ENCODE measurements at places on chromosomes 13 and 19.

DNA sequence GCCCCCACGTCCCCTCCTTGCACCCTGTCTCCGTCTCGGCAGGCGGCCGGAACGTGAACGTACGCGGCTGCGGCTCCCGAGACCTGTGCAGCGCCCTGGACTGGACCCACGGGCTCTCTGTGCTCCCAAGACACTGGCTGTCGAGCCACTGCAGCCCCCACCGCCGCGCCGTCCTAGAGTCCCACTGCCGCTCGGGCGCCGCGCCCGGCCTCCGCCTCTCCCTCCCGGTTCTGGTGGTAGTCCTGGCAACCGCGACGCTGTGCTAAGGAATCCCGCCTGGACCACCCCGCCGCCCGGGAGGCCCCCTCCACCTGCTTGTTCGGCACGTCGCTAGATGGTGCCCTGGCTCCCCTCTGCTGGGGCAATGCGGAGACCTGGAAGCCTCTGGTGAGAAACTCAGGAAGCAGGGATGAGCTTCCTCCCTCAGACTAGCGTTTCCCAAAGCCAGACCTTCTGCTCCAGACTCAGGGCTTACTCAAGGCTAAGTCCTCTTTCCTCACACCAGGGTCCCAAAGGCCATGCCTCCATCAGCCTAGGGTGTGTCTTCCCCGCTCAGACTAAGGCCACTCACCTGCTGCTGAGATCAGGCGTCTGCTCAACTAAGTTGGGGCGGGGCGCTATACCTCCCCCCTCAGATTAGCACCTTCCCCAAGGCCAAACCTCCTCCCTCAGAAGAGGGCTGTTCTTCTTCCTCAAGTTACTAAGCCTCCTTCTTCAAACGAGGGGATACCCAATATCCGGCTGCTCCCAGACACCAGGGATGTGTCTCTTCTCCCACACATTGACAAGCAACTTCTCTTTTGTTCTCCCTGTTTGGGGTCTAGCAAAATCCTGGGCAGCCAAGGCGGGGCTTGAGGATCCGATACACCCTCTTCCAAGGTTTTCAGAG is 16.1 kb upstream of the IRGC start:
- H3K4me3 ChIP-seq, result peak overlapping the region; percentile 49
- H3K27ac ChIP-seq, result peak overlapping the region; percentile 67
- peaks cover 17% of the 10 kb centered on the region for H3K4me1 ChIP-seq
- H3K27me3 ChIP-seq, result no peaks in the 10 kb centered on the region

GRCh38 chr19:2631213-2631821 is 71.2 kb downstream of the GNG7 start:
- no peaks in the 10 kb centered on the region for H3K36me3 ChIP-seq
- no peak overlapping the region for H3K4me3 ChIP-seq
- no peak for DNase-seq
- H3K4me1 ChIP-seq, result peaks cover 16% of the 10 kb centered on the region

- H3K27ac ChIP-seq, result no peak overlapping the region
- H3K4me1 ChIP-seq, result peaks cover 8% of the 10 kb centered on the region
- no peak overlapping the region for H3K4me3 ChIP-seq
- no peaks in the 10 kb centered on the region for H3K36me3 ChIP-seq
- no peaks in the 10 kb centered on the region for H3K27me3 ChIP-seq
Measured at GRCh38 chr19:55473225-55474012, 3.0 kb upstream of the ZNF628 start.

GRCh38 chr13:77528834-77529500 is 6.5 kb upstream of the SCEL start:
- H3K27ac ChIP-seq, result no peak overlapping the region
- H3K4me1 ChIP-seq, result no peaks in the 10 kb centered on the region
- peaks cover 17% of the 10 kb centered on the region for H3K27me3 ChIP-seq
- H3K36me3 ChIP-seq, result peaks cover 3% of the 10 kb centered on the region
- H3K4me3 ChIP-seq, result no peak overlapping the region

GRCh38 chr19:1512671-1513498 is at the start of gene ADAMTSL5:
TSS of gene ADAMTSL5 (minus strand) at chr19:1513019. CDS start at chr19:1510943, 2,076 bp downstream.
- H3K27me3 ChIP-seq, result no peaks in the 10 kb centered on the region
- peaks cover 4% of the 10 kb centered on the region for H3K4me1 ChIP-seq
- H3K27ac ChIP-seq, result peak within 1 kb of the TSS; percentile 11
- peaks cover 4% of the 10 kb centered on the region for H3K36me3 ChIP-seq

DNA sequence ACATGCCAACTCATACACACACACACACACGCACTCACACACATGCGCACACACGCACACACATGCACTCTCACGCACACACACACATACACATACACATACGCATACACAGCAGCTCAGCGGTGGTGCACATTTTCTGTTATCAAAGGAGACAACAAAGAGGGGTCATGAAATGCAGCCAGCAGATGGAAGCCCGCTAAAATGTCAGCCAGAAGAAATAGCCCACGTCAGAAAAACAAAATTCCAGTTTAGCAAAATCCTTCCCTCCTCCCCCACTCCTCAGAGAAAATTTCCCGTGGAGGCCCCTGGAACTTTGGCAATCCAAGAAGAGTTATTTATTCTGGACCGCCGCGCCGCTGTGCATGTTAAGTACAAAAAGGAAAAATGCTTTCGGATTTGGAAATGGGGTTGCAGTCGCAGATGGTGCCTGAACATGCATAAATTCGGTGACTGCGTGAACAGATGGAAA is 114.6 kb upstream of the VSTM2B start:
- no peak overlapping the region for H3K4me3 ChIP-seq
- H3K27me3 ChIP-seq, result peaks cover 41% of the 10 kb centered on the region
- no peak for DNase-seq
- peaks cover 2% of the 10 kb centered on the region for H3K4me1 ChIP-seq
- H3K36me3 ChIP-seq, result no peaks in the 10 kb centered on the region

DNA sequence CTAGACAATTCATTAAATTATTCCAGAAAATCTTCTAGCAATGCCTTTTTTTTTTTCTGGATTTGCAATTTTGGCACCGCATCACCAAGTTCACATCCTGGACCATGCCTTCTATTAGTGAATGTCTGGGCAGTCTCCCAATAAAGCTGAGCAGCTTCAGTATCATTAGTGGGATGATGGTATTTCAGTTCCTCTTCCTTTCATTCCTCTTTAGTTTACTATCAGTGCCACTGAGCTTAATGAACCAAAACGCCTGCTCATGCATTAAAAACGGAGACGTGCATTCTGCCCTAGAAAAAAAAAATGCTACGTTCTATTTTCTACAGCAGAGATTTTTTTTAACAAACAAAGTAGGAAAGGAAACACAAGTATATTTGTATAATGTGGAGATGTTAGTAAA is 343.0 kb downstream of the PCDH9 start:
- DNase-seq, result no peak
- no peaks in the 10 kb centered on the region for H3K4me1 ChIP-seq
- no peak overlapping the region for H3K27ac ChIP-seq
- no peaks in the 10 kb centered on the region for H3K36me3 ChIP-seq

DNA sequence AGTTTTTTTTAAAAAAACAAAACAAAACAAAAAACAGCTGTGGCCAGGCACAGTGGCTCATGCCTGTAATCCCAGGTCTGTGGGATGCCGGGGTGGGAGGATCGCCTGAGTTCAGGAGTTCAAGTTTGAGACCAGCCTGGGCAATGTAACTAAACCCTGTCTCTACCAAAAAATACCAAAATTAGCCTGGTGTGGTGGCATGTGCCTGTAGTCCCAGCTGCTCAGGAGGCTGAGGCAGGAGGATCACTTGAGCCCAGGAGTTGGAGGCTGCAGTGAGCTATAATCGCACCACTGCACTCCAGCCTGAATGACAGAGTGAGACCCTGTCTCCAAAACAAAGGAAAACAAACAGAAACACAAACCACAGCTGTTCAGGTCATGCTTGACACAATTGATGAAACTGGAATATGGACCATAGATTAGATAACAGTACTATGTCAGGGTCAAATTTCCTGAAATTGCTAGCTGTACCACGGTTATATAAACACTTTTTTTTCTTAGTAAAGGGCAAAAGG is 6.9 kb upstream of the ANGPTL4 start:
- no peak overlapping the region for H3K4me3 ChIP-seq
- no peaks in the 10 kb centered on the region for H3K36me3 ChIP-seq
- H3K27me3 ChIP-seq, result peaks cover 11% of the 10 kb centered on the region

- H3K4me1 ChIP-seq, result no peaks in the 10 kb centered on the region
- no peak overlapping the region for H3K27ac ChIP-seq
- DNase-seq, result no peak
- peaks cover 73% of the 10 kb centered on the region for H3K27me3 ChIP-seq
- H3K4me3 ChIP-seq, result no peak overlapping the region
- peaks cover 2% of the 10 kb centered on the region for H3K36me3 ChIP-seq
Measured at GRCh38 chr19:51541458-51542357, 10.2 kb upstream of the SIGLEC6 start.

DNA sequence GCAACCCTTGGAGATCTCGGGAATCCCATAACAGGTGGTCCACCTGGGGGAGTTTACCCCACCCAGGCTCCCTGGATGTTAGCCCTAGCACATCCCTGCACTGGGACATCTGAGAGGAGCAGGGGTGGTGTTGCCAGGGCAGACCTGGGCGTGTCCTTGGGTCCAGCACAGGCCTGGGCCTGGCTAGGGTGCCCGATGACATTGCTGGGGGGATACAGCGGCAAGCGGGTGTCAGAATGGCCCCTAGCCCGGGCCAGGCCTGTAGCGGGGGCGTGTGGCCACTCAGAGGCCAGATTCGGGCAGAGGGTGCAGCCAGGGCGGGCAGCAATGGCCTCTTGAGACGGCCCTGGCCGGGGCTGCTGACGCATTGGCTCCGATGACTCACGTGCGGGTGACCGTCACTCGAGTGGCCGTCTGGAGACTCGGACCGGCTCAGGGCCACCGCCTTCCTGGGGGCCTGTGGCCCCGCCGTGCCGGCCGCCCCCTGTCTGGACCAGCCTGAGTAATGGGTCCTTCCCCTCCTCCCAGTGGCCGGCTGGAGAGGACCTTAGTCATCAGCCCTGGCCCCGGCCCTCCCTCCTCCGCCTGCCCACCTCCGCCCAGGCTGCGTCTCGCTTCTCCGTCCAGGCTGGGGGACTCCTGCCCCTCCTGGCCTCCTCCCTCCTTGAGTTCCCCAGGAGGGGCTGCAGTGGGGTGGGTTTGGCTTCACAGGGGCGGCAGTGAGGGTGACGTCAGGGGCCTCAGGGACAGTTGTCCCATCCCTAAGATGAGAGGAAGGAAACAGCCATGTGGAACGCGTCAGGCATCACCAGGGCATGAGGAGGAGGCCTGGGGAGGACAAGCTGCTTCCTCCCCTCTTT is 23.2 kb upstream of the CRTC1 start:
- peaks cover 30% of the 10 kb centered on the region for H3K4me1 ChIP-seq
- no peak overlapping the region for H3K27ac ChIP-seq
- no peak for DNase-seq
- H3K4me3 ChIP-seq, result no peak overlapping the region

DNA sequence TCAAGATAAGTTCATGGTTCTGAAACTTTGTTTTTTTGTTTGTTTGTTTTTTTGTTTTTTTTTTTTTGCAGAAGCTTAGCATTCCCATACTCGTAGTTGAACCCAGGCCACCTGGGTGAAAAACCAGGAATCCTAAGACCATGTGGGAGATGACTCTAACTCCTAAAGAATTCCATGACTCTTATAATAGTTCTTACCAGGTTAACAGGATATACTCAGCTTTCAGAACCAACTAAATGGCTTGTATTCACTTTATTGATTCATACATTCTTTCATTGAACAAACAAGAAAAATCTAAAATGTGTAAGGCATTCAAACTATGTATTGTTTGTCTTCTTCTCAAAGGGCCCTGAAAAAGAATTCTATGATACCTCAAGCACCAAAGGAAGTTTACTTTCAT is 40.5 kb upstream of the KLF5 start:
- H3K27ac ChIP-seq, result no peak overlapping the region
- peaks cover 6% of the 10 kb centered on the region for H3K36me3 ChIP-seq
- H3K27me3 ChIP-seq, result no peaks in the 10 kb centered on the region
- no peak overlapping the region for H3K4me3 ChIP-seq
- no peak for DNase-seq

- H3K27me3 ChIP-seq, result no peaks in the 10 kb centered on the region
- H3K27ac ChIP-seq, result no peak overlapping the region
- no peaks in the 10 kb centered on the region for H3K4me1 ChIP-seq
- no peak overlapping the region for H3K4me3 ChIP-seq
Measured at GRCh38 chr13:70235565-70235964, 127.3 kb upstream of the KLHL1 start.

DNA sequence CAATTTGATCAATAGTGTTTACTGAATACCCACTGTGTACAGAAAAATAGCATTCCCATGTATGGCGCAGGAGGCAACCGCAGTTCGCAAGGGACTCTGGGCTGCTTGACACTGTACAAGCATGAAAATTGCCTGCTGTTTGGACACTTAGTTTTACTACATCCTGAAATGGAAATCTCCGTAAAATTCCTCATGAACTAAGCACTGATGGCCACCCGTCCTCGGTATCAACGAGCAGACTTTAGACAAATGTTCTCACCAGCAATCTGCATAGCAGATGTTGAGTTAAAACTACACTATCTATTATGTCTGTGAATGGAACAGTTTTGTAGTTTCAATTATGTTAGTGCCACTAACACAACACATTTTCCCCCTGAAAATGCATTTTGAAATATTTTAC is 294.7 kb downstream of the DCLK1 start:
- H3K27ac ChIP-seq, result no peak overlapping the region
- no peaks in the 10 kb centered on the region for H3K4me1 ChIP-seq
- no peak overlapping the region for H3K4me3 ChIP-seq
- H3K36me3 ChIP-seq, result no peaks in the 10 kb centered on the region
- no peak for DNase-seq
- H3K27me3 ChIP-seq, result peaks cover 4% of the 10 kb centered on the region

GRCh38 chr13:76950101-76950500 is 1.8 kb downstream of the ACOD1 start:
- no peak overlapping the region for H3K4me3 ChIP-seq
- H3K36me3 ChIP-seq, result peaks cover 2% of the 10 kb centered on the region
- DNase-seq, result no peak
- H3K4me1 ChIP-seq, result no peaks in the 10 kb centered on the region
- no peak overlapping the region for H3K27ac ChIP-seq

DNA sequence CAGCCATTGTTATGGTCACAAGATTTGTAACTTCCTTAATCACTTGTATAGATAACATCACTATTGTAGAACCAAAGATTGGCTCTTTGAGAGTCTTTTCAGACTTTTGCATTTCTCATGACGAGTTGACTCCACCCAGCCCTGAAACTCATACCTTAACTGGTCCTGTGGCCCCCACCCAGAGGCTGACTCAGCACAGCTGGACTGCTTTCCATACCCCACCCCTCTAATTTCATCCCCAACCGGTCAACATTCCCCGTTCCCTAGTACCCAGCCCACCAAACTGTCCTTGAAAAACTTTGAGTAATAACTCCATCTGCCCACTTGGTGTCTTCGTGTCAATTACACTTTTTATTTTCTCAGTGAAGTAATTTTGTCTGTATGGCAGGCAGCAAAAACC is 32.1 kb upstream of the SLITRK1 start:
- no peak overlapping the region for H3K27ac ChIP-seq
- H3K27me3 ChIP-seq, result no peaks in the 10 kb centered on the region
- no peaks in the 10 kb centered on the region for H3K36me3 ChIP-seq
- no peaks in the 10 kb centered on the region for H3K4me1 ChIP-seq
- H3K4me3 ChIP-seq, result no peak overlapping the region

DNA sequence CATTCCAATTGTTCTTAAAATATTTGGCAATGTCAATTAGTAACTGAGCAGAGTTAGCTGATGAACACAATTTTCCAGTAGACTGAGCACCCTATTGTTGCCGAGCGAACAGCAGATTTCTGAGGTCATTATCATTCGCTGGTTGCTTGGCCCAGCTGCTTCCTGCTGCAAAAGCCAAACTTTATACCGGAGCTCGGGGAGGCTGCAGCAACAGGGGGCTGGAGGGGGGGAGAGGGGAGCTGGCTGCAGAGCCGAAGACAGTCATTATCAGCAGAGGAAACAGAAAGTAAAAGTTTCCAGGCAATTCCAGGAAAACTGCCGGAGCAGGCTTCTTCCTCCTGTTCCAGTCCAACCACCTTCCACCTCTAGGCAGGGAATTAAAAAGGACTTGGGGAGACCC is 77.9 kb downstream of the ZNF536 start:
- no peak overlapping the region for H3K27ac ChIP-seq
- H3K36me3 ChIP-seq, result peaks cover 2% of the 10 kb centered on the region
- peaks cover 4% of the 10 kb centered on the region for H3K4me1 ChIP-seq
- peaks cover 24% of the 10 kb centered on the region for H3K27me3 ChIP-seq
- DNase-seq, result no peak

All from T-helper 17 cell (primary cell).